Astrocyte (in vitro differentiated cells and primary cell): ENCODE measurements at places on chromosomes 11 and 22.

- peak; percentile 9 for DNase-seq
- peaks cover 29% of the 10 kb centered on the region for H3K27me3 ChIP-seq
- no peaks in the 10 kb centered on the region for H3K36me3 ChIP-seq
- H3K4me3 ChIP-seq, result no peak overlapping the region
- no peak overlapping the region for H3K27ac ChIP-seq
- H3K4me1 ChIP-seq, result no peaks in the 10 kb centered on the region
Observed at GRCh38 chr11:117443266-117444186, 115.9 kb downstream of the CEP164 start.

GRCh38 chr11:75469785-75470405 lies 36.9 kb upstream of the KLHL35 start:
- DNase-seq, result no peak
- no peaks in the 10 kb centered on the region for H3K36me3 ChIP-seq
- H3K27ac ChIP-seq, result no peak overlapping the region
- no peaks in the 10 kb centered on the region for H3K27me3 ChIP-seq

- DNase-seq, result peak; percentile 50
- peaks cover 6% of the 10 kb centered on the region for H3K36me3 ChIP-seq
- H3K27ac ChIP-seq, result no peak overlapping the region
- no peak overlapping the region for H3K4me3 ChIP-seq
Observed at GRCh38 chr11:57417056-57417455, 9.9 kb downstream of the SLC43A3 start.

- DNase-seq, result peak; percentile 71
- no peaks in the 10 kb centered on the region for H3K36me3 ChIP-seq
- no peak overlapping the region for H3K4me3 ChIP-seq
- peaks cover 57% of the 10 kb centered on the region for H3K4me1 ChIP-seq
- H3K27me3 ChIP-seq, result no peaks in the 10 kb centered on the region
Observed at GRCh38 chr11:111635706-111636045, 33.4 kb downstream of the SIK2 start.

DNA sequence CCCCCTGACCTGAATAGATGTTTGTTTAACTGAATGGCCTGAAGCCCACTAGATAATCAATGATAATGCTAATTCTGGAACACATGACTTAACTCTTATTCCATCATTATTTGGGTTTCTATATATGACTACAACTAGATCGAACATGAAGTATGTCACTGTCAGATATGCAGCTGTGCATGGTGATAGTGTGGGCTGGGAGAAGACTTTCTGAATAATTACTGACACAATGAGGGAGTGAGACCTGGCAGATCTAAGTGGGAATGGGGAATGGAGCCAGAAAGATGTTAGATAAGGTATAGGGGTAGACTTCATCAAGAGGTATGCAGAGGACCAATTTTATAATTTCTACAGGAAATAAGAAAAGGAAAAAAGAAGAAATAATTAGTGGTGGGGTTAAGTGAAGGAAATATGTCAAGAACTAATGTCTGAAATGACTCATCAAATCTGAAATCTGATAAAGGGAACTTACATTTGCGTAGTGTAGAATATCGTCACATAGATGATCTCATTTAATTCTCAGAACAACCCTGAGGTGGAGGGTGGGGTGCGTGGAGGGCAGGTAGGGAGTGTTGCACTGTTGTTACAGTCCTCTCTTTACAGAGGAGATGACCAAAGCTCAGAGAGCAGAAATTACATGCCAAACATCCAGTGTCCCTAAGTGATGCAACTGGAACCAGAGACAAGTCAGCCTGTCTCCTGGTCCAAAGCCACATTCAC lies 68.2 kb upstream of the EED start:
- H3K4me3 ChIP-seq, result no peak overlapping the region
- peak; percentile 80 for DNase-seq
- H3K4me1 ChIP-seq, result peaks cover 29% of the 10 kb centered on the region
- peak overlapping the region; percentile 17 for H3K27ac ChIP-seq
- no peaks in the 10 kb centered on the region for H3K36me3 ChIP-seq

- H3K27me3 ChIP-seq, result no peaks in the 10 kb centered on the region
- no peaks in the 10 kb centered on the region for H3K36me3 ChIP-seq
- H3K4me3 ChIP-seq, result no peak overlapping the region
Observed at GRCh38 chr11:889687-890475, 20.7 kb downstream of the CHID1 start.

DNA sequence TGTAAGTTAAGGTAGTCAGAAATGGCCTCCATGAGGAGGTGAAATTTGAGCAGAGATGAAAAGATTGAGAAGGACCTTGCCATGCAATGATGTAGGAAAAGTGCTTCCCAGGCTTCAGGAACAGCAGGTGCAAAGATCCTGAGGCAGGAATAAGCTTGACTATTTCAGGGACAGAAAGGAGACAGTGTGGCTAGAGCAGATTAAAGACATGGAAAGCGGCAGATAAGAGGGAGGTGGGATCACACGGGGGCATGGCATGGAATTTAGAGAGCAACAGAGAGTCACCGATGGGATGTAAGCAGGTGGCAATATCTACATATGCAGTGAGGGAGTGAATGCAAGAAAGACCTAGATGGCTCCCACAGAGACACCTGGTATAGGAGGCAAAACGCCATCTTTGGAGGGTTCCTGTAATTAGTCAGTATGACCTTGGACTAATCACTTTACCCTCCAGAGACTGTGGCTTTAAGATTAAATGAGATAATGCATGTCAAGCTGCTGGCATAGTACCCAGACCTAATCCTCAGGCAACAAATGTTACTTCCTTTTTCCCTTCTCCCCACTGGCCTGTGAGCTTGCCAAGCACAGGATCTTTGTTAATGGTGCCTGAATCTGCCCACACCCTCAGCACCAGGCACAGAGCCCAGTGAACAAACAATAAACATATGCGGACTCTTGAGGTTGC lies 24.6 kb upstream of the ACER3 start:
- no peaks in the 10 kb centered on the region for H3K36me3 ChIP-seq
- H3K4me3 ChIP-seq, result no peak overlapping the region
- peak; percentile 61 for DNase-seq
- H3K27me3 ChIP-seq, result peaks cover 14% of the 10 kb centered on the region
- no peak overlapping the region for H3K27ac ChIP-seq

DNA sequence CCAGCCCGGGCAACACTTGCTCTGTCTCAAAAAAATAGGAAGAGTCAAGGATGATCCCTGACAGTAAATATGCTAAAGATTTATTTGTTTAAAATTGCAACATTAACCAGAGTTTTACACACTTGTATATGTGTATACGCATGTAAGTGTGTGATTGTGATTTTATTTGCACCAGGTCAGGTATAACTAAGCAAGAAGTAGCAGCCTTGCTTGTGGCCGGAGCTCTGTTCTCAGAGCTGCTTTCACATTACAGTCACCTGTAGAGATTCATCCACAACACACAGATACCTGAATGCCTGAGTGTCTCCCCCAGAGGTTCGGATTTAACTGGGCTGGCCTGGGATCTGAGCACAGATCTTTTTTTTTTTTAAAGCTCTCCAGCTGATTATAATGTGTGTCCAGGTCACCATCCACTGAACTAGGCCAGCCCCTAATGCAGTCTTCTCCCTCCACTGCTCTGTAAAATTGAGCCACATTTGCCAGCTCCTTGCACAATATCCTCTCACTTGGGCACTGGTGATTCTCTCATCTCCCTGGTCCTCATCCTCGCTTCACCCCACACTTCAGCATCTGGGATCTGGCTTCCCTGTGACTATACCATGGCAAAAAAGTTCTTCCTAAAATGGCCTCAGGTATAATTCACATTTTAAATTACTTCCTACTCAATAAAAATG lies 48.3 kb downstream of the LIF start:
- peaks cover 32% of the 10 kb centered on the region for H3K4me1 ChIP-seq
- H3K27me3 ChIP-seq, result no peaks in the 10 kb centered on the region
- H3K4me3 ChIP-seq, result no peak overlapping the region

- H3K4me1 ChIP-seq, result peaks cover 21% of the 10 kb centered on the region
- H3K27me3 ChIP-seq, result no peaks in the 10 kb centered on the region
- H3K4me3 ChIP-seq, result no peak overlapping the region
Observed at GRCh38 chr11:86606270-86606835, 66.1 kb downstream of the ME3 start.

DNA sequence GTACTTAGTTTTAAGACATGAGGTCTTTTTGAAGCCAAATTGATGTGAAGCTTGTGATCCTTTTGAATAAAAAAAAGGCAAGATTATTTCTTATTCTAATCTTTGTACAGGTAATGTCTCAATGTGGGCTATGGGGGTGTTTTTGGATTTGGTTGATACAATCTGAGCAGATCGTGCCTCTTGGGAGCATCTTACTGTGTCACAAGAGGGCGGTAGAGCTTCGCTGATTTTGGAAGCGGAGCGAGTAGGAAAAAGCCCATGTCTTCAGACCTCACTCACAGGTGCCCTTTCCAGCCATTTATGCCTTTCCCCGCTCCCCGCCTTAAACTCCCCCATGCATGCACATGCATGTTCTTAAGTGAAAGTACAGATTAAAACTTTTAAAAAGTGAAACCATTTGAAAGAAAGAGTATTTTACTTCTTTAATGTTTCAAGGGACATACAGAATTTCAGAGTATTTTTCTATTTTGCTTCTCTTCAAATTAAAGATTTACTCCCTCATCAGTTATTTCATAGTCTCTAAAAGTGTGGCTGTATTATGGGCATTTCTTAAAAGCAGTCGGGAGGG lies 18.8 kb downstream of the DDX25 start:
- H3K4me3 ChIP-seq, result no peak overlapping the region
- no peaks in the 10 kb centered on the region for H3K4me1 ChIP-seq
- peaks cover 10% of the 10 kb centered on the region for H3K27me3 ChIP-seq
- H3K36me3 ChIP-seq, result no peaks in the 10 kb centered on the region

GRCh38 chr11:101346591-101346990 lies 217.0 kb upstream of the PGR start:
- no peak for DNase-seq
- no peak overlapping the region for H3K27ac ChIP-seq

- no peak for DNase-seq
- no peaks in the 10 kb centered on the region for H3K4me1 ChIP-seq
- no peaks in the 10 kb centered on the region for H3K27me3 ChIP-seq
Observed at GRCh38 chr11:44610186-44610955, 44.9 kb downstream of the CD82 start.

GRCh38 chr11:17543574-17544180 lies 539 bp downstream of the USH1C start:
- H3K4me3 ChIP-seq, result no peak overlapping the region
- peaks cover 14% of the 10 kb centered on the region for H3K27me3 ChIP-seq
- no peaks in the 10 kb centered on the region for H3K4me1 ChIP-seq
- no peak for DNase-seq
- no peak overlapping the region for H3K27ac ChIP-seq

GRCh38 chr11:98725471-98725870 lies 295.3 kb upstream of the CNTN5 start:
- H3K4me1 ChIP-seq, result no peaks in the 10 kb centered on the region
- no peak overlapping the region for H3K4me3 ChIP-seq
- no peak overlapping the region for H3K27ac ChIP-seq
- no peaks in the 10 kb centered on the region for H3K36me3 ChIP-seq

- no peaks in the 10 kb centered on the region for H3K36me3 ChIP-seq
- no peak overlapping the region for H3K27ac ChIP-seq
- H3K27me3 ChIP-seq, result no peaks in the 10 kb centered on the region
- no peak overlapping the region for H3K4me3 ChIP-seq
Observed at GRCh38 chr22:33020721-33021120, 37.5 kb downstream of the SYN3 start.

- DNase-seq, result no peak
- H3K27ac ChIP-seq, result no peak overlapping the region
- H3K4me1 ChIP-seq, result no peaks in the 10 kb centered on the region
- H3K27me3 ChIP-seq, result peaks cover 5% of the 10 kb centered on the region
- no peaks in the 10 kb centered on the region for H3K36me3 ChIP-seq
Observed at GRCh38 chr22:22171357-22172218, 73.0 kb upstream of the VPREB1 start.

- no peaks in the 10 kb centered on the region for H3K36me3 ChIP-seq
- H3K4me1 ChIP-seq, result peaks cover 37% of the 10 kb centered on the region
- H3K27ac ChIP-seq, result peak overlapping the region; percentile 64
- H3K4me3 ChIP-seq, result no peak overlapping the region
Observed at GRCh38 chr22:36052505-36052941, 23.9 kb upstream of the RBFOX2 start.

DNA sequence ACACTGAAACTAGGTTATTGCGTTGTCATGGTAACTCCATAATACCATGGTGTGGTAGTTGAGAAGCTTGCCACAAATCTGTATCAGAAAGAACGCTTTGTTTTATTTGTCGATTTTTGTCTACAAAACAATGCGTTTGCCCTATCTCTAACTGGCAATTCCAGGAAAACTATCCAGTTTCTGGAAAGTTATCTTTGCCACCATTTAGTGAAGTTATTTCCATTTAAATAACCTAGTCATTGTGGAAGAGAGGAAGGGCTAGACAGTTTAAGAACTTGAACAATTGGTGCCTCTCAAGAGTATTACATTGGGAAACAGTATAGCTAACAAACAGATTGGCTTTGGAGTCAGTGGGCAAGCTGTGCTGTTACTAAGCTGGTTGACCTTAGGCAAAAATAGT lies 7.9 kb downstream of the HSD17B12 start:
- no peak overlapping the region for H3K4me3 ChIP-seq
- peaks cover 4% of the 10 kb centered on the region for H3K36me3 ChIP-seq
- H3K27me3 ChIP-seq, result no peaks in the 10 kb centered on the region
- no peak for DNase-seq

DNA sequence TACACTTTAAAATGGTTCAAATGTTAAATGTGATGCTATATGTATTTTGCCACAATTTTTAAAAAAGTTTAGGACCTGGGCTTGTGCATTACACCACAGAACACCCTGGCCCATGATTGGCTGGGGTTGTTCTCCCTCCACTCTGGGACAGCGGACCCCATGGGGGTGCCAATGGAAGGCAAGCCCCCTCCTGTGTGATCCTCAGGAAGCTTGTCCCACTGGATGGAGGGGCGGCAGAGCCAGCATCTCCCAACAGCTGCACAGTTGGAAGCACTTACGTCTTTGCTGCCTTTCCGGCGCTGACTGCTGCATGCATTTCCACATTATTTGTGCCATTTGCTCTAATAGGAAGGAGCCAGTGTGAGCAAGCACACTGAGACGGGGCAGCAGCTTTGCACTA lies 196.5 kb downstream of the SHANK2 start:
- H3K27ac ChIP-seq, result no peak overlapping the region
- no peaks in the 10 kb centered on the region for H3K36me3 ChIP-seq
- H3K4me3 ChIP-seq, result no peak overlapping the region
- H3K27me3 ChIP-seq, result no peaks in the 10 kb centered on the region

DNA sequence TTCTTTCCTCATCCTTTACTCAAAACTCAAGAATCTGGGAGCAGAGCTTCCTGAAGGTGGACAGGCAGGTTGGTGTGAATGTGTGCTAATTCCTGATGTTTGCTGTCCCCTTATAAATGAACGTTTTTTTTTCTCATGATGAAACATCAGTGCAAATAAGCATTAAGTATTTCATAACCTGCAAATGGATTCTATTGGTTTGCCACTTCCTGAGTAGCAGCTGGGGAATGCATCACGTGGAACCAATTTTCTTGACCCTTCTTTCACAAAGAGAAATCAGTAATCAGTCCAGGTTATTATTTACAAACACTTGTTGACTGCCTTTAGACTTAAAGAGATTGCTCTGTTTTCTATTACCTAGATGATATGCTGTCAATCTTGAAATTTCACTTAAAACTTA lies 40.1 kb upstream of the SCN3B start:
- no peak for DNase-seq
- no peaks in the 10 kb centered on the region for H3K36me3 ChIP-seq
- no peak overlapping the region for H3K4me3 ChIP-seq
- peaks cover 5% of the 10 kb centered on the region for H3K27me3 ChIP-seq
